Stimulated activated CD8-positive, alpha-beta memory T cell treated with anti-CD3 and anti-CD28 coated beads, Interleukin-4, amount 100 ng/mL, for 1 hour (primary cell): ENCODE measurements at places on chromosomes 4 and X.

DNA sequence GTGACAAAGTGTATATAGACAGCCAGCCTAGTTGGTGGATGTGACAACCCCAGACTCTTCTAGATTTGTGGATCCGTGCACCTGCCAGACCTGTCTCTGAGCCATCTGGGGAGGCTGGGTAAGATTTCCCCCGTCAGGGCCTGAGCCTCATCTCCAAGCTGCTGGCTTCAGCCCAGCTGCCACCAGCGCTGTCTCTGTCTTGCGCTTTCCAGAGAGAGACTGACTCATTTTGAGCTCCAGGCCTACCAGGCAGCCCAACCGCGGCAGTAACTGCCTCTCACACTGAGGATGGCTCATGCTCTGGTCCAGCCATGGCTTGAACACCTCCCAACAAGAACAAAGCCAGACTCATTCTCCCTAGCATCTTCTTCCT lies 26.4 kb downstream of the NOP14 start:
- DNase-seq = no peak

DNA sequence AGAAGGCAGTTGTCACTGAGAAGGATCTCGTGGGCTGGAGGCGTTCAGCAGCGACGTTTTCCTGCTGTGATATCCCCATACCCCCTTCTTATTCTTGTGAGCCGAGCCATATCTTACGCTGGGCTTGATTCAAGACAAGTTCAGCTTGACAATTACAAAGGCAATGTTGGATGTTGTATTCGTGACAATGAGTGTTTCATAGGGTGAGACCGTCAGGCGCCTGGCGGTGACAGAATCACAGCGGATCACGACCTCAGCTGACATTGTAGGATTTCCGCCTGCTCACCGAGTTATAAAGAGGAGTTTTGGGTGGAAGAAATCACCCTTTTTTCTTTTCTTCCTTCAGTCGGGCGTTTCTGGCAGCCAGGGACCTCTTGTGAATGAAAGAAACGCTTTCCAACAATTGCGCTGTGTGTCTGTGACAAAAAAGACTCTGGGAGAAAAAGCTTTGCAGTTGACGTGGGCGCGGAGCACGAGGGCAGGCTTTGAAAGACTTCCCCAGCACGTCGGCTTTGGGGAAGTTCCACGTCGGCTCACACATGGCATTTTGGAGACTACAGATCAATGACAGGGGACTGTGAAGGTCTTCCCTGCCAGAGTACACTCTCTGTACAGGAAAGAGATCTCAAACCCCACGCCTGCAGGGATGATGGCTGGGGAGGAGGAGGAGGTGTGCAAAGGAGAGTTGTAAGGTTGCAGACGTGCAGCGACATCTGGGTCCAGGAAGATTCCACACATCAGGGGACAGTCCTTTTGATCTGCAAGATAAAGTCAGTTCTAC lies 135.4 kb downstream of the CRLF2 start:
- DNase-seq = no peak

DNA sequence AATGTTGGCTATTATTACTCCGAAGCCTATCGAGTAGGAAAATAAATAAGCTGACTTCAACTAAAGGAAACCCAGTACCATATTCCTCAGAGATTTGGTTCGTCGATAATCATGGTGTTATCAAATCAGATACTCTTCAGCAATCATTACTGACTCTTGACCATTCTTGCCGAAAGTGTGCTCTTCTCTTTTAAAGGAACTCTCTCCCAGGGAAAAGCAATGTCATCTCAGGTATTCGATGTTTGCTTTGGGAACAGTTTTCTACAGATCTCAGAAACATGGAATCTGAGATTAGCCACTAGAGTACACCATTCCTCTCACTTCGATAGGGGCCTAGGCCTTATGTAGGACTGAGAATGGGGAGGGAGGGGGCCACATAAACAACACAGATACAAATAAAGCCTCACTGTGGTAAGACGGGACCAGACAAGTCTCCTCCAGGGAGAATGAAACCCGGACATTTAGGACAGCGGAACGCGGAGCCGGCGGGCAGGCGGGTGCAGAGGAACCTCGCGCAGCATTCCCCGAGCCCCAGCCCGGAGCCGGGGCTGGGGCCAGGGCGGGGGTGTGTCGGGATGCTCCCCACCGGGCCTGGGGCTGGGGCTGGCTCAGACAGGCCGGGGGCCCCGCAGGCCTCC lies 581 bp downstream of the DNAJB14 start:
- no peak for DNase-seq

- no peak for DNase-seq
Measured at GRCh38 chrX:118493653-118494297, 1.8 kb upstream of the DOCK11 start.

DNA sequence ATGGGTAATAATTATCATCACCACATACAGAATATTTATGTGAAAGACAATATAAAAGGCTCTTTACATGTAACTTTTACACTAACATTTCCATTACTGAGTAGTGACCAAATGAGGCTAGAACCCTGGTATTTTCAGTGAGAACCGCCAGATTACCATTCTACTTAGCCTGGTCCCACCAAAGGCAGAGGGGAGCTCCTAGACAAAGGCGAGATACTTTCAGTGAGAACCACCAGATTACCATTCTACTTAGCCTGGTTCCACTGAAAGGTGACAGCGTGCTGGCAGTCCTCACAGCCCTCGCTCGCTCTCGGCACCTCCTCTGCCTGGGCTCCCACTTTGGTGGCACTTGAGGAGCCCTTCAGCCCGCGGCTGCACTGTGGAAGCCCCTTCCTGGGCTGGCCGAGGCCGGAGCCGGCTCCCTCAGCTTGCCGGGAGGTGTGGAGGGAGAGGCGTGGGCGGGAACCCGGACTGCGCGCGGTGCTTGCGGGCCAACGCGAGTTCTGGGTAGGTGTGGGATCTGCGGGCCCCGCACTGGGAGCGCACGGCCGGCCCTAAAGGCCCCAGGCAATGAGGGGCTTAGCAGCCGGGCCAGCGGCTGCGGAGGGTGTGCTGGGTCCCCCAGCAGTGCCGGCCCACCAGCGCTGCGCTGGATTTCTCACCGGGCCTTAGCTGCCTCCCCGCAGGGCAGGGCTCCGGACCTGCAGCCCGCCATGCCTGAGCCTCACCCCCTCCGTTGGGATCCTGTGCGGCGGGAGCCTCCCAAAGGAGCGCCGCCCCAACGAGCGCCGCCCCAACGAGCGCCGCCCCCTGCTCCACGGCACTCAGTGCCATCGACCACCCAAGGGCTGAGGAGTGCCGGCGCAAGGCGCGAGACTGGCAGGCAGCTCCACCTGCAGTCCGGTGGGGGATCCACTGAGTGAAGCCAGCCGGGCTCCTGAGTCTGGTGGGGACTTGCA lies 1276.1 kb downstream of the PCDH7 start:
- no peak for DNase-seq
